Astrocyte (in vitro differentiated cells and primary cell): ENCODE measurements at places on chromosomes 2 and 18. TPM values are rescaled to one million over a fixed set of nuclear protein-coding genes. Genes with fewer than 3 reads are reported as not detected.

DNA sequence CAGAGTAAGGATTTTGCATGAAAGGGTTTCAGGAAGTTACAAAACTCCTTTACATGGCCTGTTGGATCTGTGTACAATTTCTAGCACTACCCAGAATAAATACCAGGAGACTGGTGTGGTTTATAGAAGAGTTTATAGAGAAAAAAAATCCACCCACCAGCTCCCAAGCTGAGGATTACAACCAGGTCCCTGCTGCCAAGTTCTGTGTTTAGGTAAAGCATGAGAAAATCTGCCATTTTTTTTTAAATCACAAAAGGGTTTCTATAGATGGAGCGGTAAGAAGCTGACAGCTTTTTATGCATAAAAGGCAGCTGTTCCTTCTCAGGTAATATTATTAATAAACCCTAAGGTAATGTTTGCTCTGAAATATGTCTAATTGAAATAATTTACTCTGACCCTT lies 545.4 kb upstream of the ZEB2 start:
- no peak overlapping the region for H3K4me3 ChIP-seq
- no peaks in the 10 kb centered on the region for H3K27me3 ChIP-seq
- DNase-seq, result no peak
- H3K36me3 ChIP-seq, result no peaks in the 10 kb centered on the region
- no peak overlapping the region for H3K27ac ChIP-seq

- H3K4me1 ChIP-seq, result no peaks in the 10 kb centered on the region
- DNase-seq, result peak; percentile 77
- no peaks in the 10 kb centered on the region for H3K27me3 ChIP-seq
- no peak overlapping the region for H3K4me3 ChIP-seq
- no peak overlapping the region for H3K27ac ChIP-seq
These were observed 105.4 kb downstream of the FHOD3 start for GRCh38 chr18:36402765-36403396.

Gene HOXD12
- total RNA-seq, result not detected in 2 replicates

- peaks cover 29% of the 10 kb centered on the region for H3K36me3 ChIP-seq
- DNase-seq, result peak; percentile 17
- no peaks in the 10 kb centered on the region for H3K4me1 ChIP-seq
These were observed 56.8 kb downstream of the ATF2 start for GRCh38 chr2:175111200-175111657.

DNA sequence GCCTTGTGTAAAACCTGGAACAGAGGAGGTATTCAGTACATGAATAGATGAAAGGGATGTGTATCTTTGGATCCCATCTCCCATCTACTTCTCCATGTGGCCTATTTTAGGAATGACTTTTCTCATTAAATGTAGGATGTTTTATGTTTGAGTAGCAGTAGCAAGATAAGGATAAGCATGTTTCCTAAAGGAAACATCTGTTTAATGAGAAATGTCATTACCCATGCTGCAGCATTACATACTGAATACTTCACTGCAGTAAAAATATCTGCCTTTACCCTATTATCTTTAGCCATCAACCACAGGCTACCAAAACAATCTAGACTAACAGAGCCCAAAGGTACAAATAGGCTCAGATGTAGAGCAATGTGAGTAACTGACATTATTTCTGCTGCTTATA lies 419.2 kb upstream of the CYRIA start:
- no peaks in the 10 kb centered on the region for H3K27me3 ChIP-seq
- H3K4me3 ChIP-seq, result no peak overlapping the region
- no peak overlapping the region for H3K27ac ChIP-seq
- DNase-seq, result peak; percentile 79
- no peaks in the 10 kb centered on the region for H3K36me3 ChIP-seq

Gene UGT1A8
- total RNA-seq, result not detected in 2 replicates

Gene RAB6C
- 0.09 and 0.14 TPM in 2 replicates for total RNA-seq

Gene RRM2
- 6.8 and 11.9 TPM in 2 replicates for total RNA-seq

Gene ACMSD
- total RNA-seq, result not detected in 2 replicates

GRCh38 chr2:111157071-111157661 lies 36.5 kb downstream of the BCL2L11 start:
- no peaks in the 10 kb centered on the region for H3K36me3 ChIP-seq
- no peaks in the 10 kb centered on the region for H3K27me3 ChIP-seq
- peaks cover 28% of the 10 kb centered on the region for H3K4me1 ChIP-seq
- no peak overlapping the region for H3K4me3 ChIP-seq
- H3K27ac ChIP-seq, result no peak overlapping the region
- no peak for DNase-seq

Gene GALNT3
- 16.4 and 19.9 TPM in 2 replicates for total RNA-seq

Gene NAT8
- total RNA-seq, result not detected in 2 replicates

GRCh38 chr18:35835833-35836232 lies 136.6 kb upstream of the RMP24 start:
- no peaks in the 10 kb centered on the region for H3K36me3 ChIP-seq
- DNase-seq, result no peak
- no peaks in the 10 kb centered on the region for H3K27me3 ChIP-seq

DNA sequence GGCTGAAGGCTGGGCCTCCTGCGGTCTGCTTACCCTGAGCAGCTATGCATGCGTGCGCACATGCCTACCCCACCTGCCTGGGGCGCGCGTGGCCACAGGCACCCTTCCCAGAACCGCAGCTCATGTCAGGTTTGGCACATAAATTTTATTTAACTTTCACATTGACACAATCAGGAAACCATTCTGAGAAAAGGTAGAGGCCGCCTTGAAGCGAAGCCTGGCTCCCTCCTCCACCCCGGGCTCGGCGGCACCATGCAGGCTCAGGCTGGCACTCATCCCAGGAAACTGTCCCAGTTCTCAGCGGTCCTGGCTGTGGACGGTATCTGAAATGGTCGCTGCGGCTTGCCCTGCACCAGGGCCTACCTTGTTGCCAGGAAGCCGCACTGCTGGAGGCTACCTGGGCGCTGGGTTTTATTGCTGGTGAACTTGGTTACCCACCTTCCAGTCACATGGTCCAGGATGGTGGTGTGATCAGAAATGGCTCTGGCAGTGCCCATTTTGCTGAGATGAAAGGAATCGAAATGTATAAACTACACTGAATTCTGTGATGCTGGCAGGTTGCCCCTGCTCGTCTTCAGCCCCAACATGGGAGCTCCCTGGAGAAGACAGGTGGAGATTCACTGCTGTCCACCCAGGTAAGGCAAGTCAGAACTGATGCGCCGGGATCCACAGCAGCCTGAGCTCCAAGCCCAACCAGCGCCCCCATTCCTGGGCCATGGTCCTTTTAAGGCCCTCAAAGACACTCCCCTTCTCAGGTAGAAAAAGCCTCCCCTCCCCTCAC lies 25.5 kb downstream of the CHST10 start:
- no peak overlapping the region for H3K27ac ChIP-seq
- H3K27me3 ChIP-seq, result no peaks in the 10 kb centered on the region
- H3K4me3 ChIP-seq, result no peak overlapping the region
- no peaks in the 10 kb centered on the region for H3K36me3 ChIP-seq
- no peaks in the 10 kb centered on the region for H3K4me1 ChIP-seq

- no peaks in the 10 kb centered on the region for H3K36me3 ChIP-seq
- no peak for DNase-seq
- no peak overlapping the region for H3K4me3 ChIP-seq
- H3K27ac ChIP-seq, result no peak overlapping the region
- no peaks in the 10 kb centered on the region for H3K4me1 ChIP-seq
These were observed 207.3 kb upstream of the GYPC start for GRCh38 chr2:126448611-126449010.

DNA sequence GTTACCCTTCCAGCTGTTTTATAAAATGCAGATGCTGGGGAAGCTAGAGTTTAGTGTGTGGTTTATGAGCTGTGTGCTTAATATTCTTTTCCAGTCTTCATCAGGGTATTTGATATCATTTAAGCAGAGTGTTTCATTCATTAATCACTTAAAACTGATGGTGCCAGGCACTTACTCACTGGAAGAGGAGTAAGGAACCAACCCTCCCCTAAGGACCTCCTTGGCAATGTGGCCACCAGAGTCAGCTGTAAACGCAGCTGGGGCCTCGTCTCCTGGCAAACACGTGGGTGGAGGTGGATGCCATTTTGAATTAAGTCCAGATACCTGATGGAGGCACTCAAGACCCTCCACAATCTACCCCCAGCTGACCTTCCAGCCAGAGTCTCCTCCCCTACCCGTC lies 331.6 kb downstream of the CLIP4 start:
- no peak for DNase-seq
- no peak overlapping the region for H3K27ac ChIP-seq
- H3K27me3 ChIP-seq, result no peaks in the 10 kb centered on the region
- H3K4me1 ChIP-seq, result peaks cover 6% of the 10 kb centered on the region
- no peak overlapping the region for H3K4me3 ChIP-seq

Gene CAVIN2
- 1.9 and 2.8 TPM in 2 replicates for total RNA-seq

Gene GPR45
- 0.22 TPM in 1 of 2 replicates, not detected in the other for total RNA-seq

- DNase-seq, result no peak
- H3K27me3 ChIP-seq, result no peaks in the 10 kb centered on the region
- H3K27ac ChIP-seq, result no peak overlapping the region
- no peaks in the 10 kb centered on the region for H3K4me1 ChIP-seq
- no peak overlapping the region for H3K4me3 ChIP-seq
These were observed 385.9 kb upstream of the CYRIA start for GRCh38 chr2:17051538-17051937.

GRCh38 chr18:59546188-59546587 lies 151.0 kb downstream of the CCBE1 start:
- no peak overlapping the region for H3K4me3 ChIP-seq
- peak; percentile 89 for DNase-seq
- no peaks in the 10 kb centered on the region for H3K36me3 ChIP-seq
- peaks cover 5% of the 10 kb centered on the region for H3K4me1 ChIP-seq
- no peaks in the 10 kb centered on the region for H3K27me3 ChIP-seq
- H3K27ac ChIP-seq, result no peak overlapping the region
